Endothelial cell of umbilical vein (primary cell): ENCODE measurements at places on chromosomes 4 and X. TPM values are rescaled to one million over a fixed set of nuclear protein-coding genes. Genes with fewer than 3 reads are reported as not detected.
A peak's percentile ranks its signal among the peaks of the same experiment; 100 is the strongest.

FAM47B gene
- not detected in 2 replicates for polyA plus RNA-seq

ERVMER34-1 gene
- polyA plus RNA-seq: 0.03 TPM in 2 replicates

AFP gene
- not detected in 2 replicates for polyA plus RNA-seq

GRCh38 chr4:147477439-147477838, 3.5 kb upstream of the EDNRA start:
- no peak overlapping the region for H3K27ac ChIP-seq
- H3K36me3 ChIP-seq: no peaks in the 10 kb centered on the region
- no peak for DNase-seq
- peaks cover 16% of the 10 kb centered on the region for H3K27me3 ChIP-seq

DNA sequence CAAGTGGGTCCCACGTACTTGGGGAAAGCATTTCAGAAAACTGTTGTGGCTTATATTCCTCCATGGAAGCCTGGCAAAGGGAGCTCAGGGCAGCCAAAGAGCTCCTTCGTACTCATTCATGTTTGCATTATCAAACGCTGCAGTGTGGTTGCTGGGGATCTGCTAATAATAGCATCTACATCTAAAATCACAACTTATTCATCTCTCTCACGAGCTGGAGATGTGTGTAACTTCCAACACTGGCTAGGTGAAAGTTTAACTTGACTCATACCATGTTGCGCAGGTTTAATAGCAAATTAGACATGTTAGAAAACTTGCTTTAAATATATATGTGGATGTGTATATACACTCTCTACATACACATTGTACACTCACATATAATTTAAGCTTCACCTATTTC, 415.1 kb downstream of the AFF2 start:
- no peaks in the 10 kb centered on the region for H3K36me3 ChIP-seq
- no peak overlapping the region for H3K4me3 ChIP-seq
- no peaks in the 10 kb centered on the region for H3K4me1 ChIP-seq
- H3K27ac ChIP-seq: no peak overlapping the region
- DNase-seq: no peak

DNA sequence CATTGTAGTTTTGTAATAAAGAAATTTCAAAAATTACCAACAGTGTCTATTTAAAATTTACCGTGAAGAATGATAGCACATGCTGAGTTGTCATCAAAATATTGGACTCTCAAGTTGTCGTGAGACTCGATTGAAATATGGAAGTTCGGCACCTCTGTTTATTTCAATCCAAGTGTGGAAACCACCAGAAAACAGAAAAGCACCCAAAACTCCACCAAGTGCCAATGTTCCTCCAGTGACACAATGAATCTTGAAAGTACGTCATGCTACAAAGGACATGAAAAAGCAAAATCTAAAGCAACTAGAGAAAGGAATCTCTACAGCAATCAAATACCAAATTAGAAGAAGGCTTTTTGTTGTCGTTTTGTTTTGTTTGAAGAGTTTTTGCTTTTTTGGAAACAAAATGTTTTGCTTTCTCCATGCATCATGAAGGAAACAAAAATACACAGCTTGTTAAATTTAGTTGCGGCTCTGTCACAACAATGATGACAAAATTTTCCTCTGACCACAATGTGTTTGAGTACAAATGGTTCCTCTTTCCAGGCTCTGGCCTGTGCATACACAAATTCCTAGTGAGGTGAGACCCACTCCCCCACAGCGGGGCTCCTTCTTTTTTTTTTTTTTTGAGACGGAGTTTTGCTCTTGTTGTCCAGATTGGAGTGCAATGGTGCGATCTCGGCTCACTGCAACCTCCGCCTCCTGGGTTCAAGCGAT, 9.6 kb upstream of the IL13RA1 start:
- no peaks in the 10 kb centered on the region for H3K36me3 ChIP-seq
- no peaks in the 10 kb centered on the region for H3K27me3 ChIP-seq
- DNase-seq: no peak
- no peak overlapping the region for H3K4me3 ChIP-seq

DNA sequence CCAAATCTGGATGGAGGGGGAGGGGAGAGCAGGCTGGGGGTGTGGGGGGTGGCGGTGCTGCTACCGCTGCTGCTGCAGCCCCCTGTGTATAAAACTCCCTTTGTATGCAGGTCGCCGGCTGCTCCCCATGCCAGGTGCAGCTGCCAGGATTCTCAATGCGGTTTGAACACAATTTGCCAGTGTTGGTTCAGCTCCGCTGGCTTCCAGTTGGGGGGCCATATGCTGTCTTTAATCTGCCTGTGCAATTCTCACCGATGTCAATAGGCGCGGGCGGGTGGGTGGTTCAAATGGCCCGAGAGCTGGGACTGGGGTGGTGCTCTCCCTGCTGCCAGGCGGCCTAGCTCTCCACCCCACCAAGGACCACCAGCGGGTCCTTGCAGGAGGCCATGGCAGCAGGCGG, 257.6 kb downstream of the BCOR start:
- no peak overlapping the region for H3K4me3 ChIP-seq
- DNase-seq: no peak
- H3K4me1 ChIP-seq: no peaks in the 10 kb centered on the region

- H3K27me3 ChIP-seq: peaks cover 5% of the 10 kb centered on the region
- no peak overlapping the region for H3K4me3 ChIP-seq
- H3K36me3 ChIP-seq: no peaks in the 10 kb centered on the region
- DNase-seq: no peak
These were observed 82.0 kb upstream of the PSAPL1 start for GRCh38 chr4:7516773-7517144.

DNA sequence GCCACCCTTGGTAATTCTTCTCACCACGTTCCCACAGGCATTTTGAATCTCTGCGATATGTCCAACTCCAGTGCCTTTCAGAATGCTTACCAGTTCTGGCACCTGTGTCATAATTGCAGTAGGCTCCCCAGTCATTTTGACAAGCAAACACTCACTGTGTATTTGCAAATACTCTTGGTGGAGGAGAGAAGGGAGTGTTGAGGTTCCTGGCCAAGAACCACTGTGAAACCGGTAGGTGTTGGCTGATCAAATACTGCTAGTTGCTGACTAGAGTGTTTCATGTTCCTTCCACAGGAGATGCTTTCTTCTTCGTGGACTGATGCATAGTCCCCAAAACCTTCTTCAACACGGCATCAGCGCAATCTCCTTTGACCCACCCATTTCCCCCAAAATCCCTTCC, 16.0 kb upstream of the NLGN4X start:
- H3K4me1 ChIP-seq: no peaks in the 10 kb centered on the region
- no peak for DNase-seq
- H3K36me3 ChIP-seq: no peaks in the 10 kb centered on the region
- no peak overlapping the region for H3K4me3 ChIP-seq

DNA sequence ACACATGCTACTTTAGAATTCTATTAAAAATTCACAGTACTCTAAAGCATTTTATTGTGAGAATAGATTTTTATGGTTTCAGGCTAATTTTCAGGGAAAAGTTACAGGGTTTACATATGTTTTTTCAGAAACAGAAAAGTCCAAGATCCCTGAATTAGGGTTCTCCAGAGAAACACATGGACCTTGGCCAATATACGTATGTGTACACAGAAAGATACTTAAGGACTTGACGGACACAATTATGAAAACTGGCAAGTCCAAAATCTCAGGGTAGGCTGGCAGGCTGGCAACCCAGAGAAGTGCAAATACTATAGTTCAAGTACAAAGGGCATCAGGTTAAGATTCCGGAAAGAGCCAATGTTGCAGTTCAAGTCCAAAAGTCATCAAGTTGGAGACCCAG, 1897.8 kb upstream of the PCDH10 start:
- no peak overlapping the region for H3K27ac ChIP-seq
- no peaks in the 10 kb centered on the region for H3K36me3 ChIP-seq
- no peak overlapping the region for H3K4me3 ChIP-seq
- H3K4me1 ChIP-seq: no peaks in the 10 kb centered on the region
- no peak for DNase-seq

DNA sequence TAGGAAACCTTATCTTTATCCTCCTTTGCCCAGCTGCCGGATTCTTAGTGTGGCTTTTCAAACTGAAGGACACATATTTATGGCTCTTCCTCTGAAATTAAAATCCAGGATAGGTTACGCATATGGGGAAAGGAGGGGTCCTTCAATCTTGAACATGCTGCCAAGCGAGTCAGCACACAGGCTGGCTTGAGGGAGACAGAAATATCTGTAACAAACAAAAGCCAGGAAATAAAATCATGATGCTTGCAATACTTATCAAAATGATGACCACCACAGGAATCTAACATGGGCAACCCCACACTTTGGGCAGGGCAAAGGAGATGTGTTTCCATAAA, 196.4 kb upstream of the LDB2 start:
- no peak for DNase-seq
- no peak overlapping the region for H3K27ac ChIP-seq
- no peak overlapping the region for H3K4me3 ChIP-seq
- no peaks in the 10 kb centered on the region for H3K27me3 ChIP-seq

DNA sequence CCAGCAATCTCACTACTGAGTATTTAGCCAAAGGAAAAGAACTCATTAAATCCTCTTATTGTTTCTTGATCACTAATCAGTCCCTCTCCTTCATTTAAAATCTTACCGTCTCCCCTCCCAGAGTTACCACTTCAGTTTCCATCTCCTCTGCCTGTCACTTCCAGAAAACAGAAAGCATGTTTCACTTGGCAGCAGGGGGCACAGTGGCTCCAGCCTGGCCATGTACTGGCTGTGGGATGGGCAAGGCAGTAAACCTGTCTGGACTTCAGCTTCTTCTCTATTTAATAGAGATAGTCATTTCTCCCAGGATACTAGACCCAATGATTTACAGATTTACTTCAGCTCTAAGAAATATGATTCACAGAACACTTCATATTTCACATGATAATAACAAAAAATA, 63.2 kb downstream of the CD40LG start:
- H3K27me3 ChIP-seq: no peaks in the 10 kb centered on the region
- no peaks in the 10 kb centered on the region for H3K36me3 ChIP-seq
- H3K4me1 ChIP-seq: no peaks in the 10 kb centered on the region
- DNase-seq: peak; percentile 29
- H3K27ac ChIP-seq: no peak overlapping the region
